Urinary bladder (tissue), 4 donors: ENCODE measurements at places on chromosomes 2 and 18. TPM values are rescaled to one million over a fixed set of nuclear protein-coding genes. Genes with fewer than 3 reads are reported as not detected.

Gene TFCP2L1
- polyA plus RNA-seq: 0.41 TPM

DNA sequence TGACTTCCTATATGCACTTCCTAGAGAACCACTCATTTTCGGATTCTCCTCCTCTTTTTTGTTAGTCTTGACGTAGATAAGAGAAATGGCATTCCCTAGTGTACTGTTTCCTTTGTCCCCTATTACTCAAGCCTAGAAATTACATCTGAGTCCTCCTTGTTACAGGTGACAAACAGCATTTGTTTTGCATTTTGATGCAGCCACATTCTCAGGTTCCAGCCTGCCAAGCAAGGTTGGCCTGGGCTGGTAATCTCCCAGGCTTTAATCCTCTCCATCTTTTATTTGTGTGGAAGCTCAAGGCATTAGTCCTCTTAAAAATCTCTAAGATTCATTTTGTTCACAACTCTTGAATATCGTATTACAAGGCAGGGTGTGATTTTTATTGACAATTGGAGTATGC lies 318.0 kb upstream of the NRP2 start:
- DNase-seq: no peak

Gene PROC
- 0.43 TPM for polyA plus RNA-seq

Gene SERPINB10
- polyA plus RNA-seq: not detected

Gene ALPG
- not detected for polyA plus RNA-seq

Gene LHCGR
- polyA plus RNA-seq: 0.14 TPM

- DNase-seq: no peak
Measured at GRCh38 chr2:148922062-148922461, 47.0 kb downstream of the KIF5C start.

Gene QPCT
- polyA plus RNA-seq: 11.4 TPM

Gene MOGAT1
- polyA plus RNA-seq: not detected

DNA sequence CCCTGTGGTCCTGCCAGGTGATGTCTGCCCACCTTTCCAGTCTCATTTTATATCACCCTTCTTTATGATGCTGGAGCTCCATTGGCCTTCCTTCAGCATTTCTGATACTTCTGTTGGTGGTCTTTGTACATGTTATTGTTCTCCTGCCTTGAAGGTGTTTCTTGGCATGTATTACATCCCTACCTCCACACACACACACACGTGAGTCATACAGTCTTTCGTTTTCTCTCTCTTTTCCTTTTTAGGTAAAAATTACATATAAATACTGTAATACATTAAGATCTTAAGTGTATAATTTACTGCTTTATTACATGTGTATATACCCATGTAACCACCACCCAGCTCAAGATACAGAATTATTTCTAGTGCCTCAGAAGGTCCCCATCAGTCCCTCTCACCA lies 10.2 kb upstream of the ADGRF3 start:
- DNase-seq: no peak

Gene CERKL
- polyA plus RNA-seq: not detected

Gene DYNAP
- not detected for polyA plus RNA-seq

Gene LYPD6B
- polyA plus RNA-seq: 5.3 TPM

GRCh38 chr2:220552790-220553535 lies 925.5 kb downstream of the SLC4A3 start:
- DNase-seq: no peak

Gene GALNT5
- polyA plus RNA-seq: 0.34 TPM

Gene HOXD8
- 7.0 TPM for polyA plus RNA-seq

Gene GALNT14
- polyA plus RNA-seq: 1.1 TPM
